Heart left ventricle (tissue), 16 donors: ENCODE measurements at places on chromosomes 1 and 21.

- no peak for DNase-seq
Measured at GRCh38 chr1:181345146-181345545, 138.2 kb upstream of the CACNA1E start.

GRCh38 chr1:57831624-57832023 lies 407.8 kb upstream of the DAB1 start:
- DNase-seq = no peak

GRCh38 chr1:162996261-162996660 lies 72.9 kb upstream of the RGS4 start:
- DNase-seq = no peak

- DNase-seq = no peak
Measured at GRCh38 chr21:32015461-32016139, 142.8 kb downstream of the HUNK start.

DNA sequence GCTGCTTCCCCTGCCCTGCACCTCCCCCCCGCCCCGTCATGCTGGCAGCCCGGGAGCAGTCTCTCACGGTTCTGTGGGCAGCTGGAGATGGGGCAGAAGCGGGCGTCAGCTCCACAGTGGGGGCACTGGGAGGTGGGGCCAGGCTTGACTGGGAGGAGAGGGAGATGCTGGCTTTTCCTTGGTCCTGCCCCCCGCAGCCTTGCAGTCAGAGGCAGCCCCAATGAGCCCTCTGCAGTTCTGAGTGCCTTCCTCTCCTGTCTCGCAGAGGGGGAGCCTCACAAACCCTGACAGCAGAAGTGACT lies 21.7 kb downstream of the ARHGEF10L start:
- DNase-seq = no peak

- DNase-seq = no peak
Measured at GRCh38 chr1:32743380-32744070, 41.0 kb upstream of the SYNC start.

GRCh38 chr1:31924839-31925238 lies 13.3 kb downstream of the PTP4A2 start:
- DNase-seq = no peak
